Midbrain (tissue), 1 donor: ENCODE measurements at places on chromosomes 5 and 9.

DNA sequence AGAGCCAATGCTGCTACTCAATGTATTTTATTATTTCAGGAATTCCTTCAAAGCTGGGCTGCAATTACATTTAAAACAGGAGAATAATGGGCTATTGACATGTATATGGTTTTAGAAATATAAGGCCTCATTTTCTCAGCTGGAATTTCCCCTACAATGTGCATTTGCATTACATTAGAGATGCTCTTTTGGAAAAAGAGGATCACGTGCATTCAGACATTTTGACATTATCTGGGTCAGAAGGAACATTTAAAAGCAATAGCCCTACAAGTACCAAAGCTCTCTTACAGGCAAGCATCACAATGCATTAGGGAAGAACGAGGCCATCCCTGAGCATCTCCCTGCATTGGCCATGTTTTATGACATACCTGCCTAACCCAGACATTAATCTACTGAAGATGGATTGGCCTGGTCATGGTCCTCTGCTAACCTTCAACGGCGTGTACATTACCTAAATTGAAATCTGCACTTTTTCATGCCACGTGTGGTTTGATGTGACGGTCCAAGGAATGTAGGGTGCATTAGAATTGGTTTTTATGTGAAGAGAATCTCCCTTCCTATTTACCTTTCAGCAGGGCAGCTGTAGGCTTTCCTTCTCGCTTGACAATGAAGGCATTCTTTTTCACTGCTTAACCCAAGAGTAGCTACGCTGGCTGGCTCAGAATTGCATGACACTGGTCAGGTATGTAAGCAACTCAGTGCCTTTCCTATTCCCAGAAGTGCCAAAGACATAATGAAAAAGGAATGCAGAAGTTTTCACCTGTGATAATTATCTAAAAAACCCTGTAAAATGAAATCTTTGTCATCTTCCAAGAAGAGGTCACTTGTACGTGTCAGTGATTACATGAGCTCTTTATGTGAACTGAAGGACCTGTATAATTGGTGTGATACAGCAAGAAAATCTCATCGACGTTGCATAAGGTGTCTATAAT lies 212.3 kb upstream of the MPDZ start:
- no peak for DNase-seq

- no peak for DNase-seq
Observed at GRCh38 chr5:145551714-145552113, 283.4 kb downstream of the PRELID2 start.

- no peak for DNase-seq
Observed at GRCh38 chr5:30804739-30805505, 388.6 kb upstream of the CDH6 start.

DNA sequence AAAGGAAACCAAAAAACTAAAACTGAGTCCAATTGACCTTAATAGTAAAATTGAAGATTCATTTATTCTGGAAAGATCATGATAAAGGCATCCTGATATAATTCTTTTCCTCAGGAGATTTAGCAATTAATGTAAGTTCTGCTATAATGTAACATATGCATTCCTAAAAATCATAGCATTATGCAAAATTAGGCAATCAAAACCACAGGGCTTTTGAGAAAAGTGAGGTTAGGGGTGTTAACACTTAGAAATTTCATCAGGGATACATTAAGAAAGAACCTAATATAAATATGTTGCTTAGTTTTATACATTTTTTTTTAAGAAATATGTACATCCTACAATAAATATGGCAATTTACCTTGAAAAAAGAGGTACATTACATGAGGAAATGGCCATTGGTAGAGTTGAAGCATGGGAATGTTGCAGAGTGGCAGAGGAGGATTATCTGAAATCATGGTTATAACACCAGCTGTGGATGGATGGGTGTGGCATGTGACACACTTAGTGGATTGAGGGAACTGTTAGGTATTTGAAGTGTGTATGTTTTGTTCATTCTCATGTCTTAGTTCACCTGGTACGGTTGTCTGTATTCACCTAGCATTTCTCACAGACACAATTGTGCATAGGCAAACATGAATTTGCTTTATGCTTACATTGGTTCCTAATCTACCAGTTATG lies 51.1 kb downstream of the CCNH start:
- no peak for DNase-seq

- no peak for DNase-seq
Observed at GRCh38 chr9:126283799-126284465, 42.7 kb upstream of the MVB12B start.

DNA sequence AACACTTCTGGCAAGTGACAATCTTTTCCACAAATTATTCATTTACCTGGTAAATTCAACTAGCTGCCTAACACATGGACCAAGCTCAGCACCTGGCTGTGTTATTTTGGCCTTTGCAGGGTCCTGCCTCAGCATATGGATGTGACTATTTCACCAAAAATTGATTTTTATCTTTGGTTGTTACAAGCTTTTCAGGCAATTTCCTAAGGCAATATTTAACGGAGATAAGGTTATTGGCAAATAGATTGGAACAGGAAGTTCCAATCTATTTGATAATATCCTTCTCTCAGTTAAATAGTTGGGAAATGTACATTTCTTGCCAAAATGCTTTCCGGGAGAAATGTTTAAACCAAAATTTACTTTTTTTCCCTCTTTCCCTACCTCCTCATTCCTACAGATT lies 415.2 kb upstream of the SMARCA2 start:
- no peak for DNase-seq

DNA sequence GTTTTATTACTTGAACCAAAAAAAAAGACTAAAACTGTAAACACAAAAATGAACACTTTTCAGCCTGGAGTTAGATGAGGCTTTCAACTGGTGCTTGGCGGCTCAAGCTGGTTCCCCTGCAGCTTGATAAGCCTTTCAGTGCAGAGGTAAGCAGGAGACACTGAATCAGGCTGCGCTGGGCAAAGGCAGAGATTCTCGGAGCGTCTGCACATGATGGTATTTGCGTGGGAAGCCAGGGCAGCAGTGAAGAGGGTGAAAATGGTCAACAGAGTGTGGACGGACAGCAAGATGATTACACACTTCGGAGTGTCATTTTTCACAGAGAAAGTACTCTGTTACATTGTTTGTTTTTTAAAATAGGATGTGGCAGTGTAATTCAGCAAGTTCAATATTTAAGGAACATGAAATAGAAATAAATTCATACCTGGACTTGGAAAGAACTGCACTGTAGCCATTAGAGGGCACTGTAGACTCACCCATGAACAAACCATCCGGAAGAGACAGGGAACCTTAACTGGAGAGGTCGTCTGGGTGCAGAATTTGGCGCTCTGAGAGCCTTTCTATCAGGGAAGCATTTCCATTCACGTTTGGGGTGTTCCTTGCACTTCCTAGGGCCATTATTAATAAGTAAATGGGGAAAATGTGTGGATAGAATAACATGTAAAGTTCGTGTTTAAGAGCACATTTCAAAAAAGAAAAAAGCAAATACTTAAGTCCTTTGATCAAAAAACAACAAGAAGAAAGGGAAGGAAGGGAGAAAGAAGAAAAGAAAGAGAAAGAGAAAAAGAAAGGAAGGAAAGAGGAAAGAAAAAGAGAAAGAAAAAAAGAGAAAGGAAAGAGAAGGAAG lies 69.8 kb downstream of the ICE1 start:
- DNase-seq, result no peak

DNA sequence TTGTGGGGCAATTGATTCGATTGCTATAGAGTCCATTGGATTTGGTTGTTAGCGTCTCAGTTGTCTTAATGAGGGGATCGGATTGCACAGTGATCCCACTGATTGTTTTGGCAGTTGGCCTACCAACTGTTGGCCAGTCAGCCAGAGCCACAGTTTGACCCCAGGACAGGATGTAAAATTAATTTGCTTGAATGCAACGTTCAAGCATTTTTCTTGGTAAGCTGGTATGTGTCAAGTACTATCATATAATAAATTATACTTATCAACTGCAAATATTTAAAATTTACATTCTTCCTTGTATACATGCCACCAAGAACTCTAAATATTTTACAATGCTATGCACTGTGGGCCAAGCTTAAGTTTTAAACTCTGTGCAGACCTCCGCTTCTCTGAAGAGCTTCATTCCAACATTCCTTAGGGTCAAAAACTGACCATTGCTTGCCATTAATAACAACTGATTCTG lies 80.4 kb upstream of the OSMR start:
- DNase-seq, result no peak

GRCh38 chr5:150081541-150082283 lies 4.6 kb downstream of the CSF1R start:
- DNase-seq, result peak; percentile 48

GRCh38 chr5:109350537-109351270 lies 59.1 kb downstream of the PJA2 start:
- DNase-seq, result no peak

- peak; percentile 57 for DNase-seq
Observed at GRCh38 chr9:96177005-96177718, 124.8 kb downstream of the HSD17B3 start.

- DNase-seq, result no peak
Observed at GRCh38 chr5:60455589-60455988, 244.4 kb downstream of the DEPDC1B start.
